PC-3 (cell line): ENCODE measurements at places on chromosomes 1 and 21. TPM values are rescaled to one million over a fixed set of nuclear protein-coding genes. Genes with fewer than 3 reads are reported as not detected.

ATP6V1G3 gene
- total RNA-seq: not detected in 2 replicates

ATG4C gene
- 6.0 and 8.8 TPM in 2 replicates for total RNA-seq

SPOCD1 gene
- total RNA-seq: 4.1 and 5.4 TPM in 2 replicates

CDC20 gene
- 312 and 349 TPM in 2 replicates for total RNA-seq

CSF3R gene
- total RNA-seq: not detected in 2 replicates
